Type B pancreatic cell (in vitro differentiated cells): ENCODE measurements at places on chromosomes 6 and 20.
A peak's percentile ranks its signal among the peaks of the same experiment; 100 is the strongest.

- peak; percentile 79 for DNase-seq
- H3K27me3 ChIP-seq = peaks cover 2% of the 10 kb centered on the region
- peak overlapping the region; percentile 69 for H3K27ac ChIP-seq
- peak overlapping the region; percentile 90 for H3K4me3 ChIP-seq
- peaks cover 31% of the 10 kb centered on the region for H3K4me1 ChIP-seq
Observed at GRCh38 chr20:325889-326644, 715 bp downstream of the SOX12 start.

- H3K4me1 ChIP-seq = peaks cover 26% of the 10 kb centered on the region
- no peaks in the 10 kb centered on the region for H3K36me3 ChIP-seq
- no peak overlapping the region for H3K4me3 ChIP-seq
- no peaks in the 10 kb centered on the region for H3K27me3 ChIP-seq
Observed at GRCh38 chr6:140316966-140317365, 942.5 kb upstream of the CITED2 start.

DNA sequence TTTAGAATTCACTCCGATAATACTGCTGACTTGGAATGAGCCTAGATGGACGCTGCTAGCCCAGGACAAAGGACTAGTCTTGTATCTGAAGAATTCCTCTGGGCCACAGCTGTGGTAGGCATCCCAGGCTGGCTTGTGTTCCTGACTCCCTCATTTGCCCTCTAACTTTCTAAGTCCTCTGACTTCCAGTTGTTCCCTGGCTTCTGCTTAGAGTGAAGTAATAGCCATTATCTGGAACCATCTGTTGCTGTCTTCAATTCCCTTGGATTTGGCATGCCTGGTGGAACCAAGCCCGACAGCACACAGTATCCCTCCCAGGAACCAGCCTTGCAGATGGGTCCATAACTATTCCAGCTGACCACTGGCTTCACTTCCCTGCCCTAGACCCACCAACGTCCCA, 376.0 kb downstream of the SYNE1 start:
- no peak overlapping the region for H3K4me3 ChIP-seq
- peaks cover 19% of the 10 kb centered on the region for H3K36me3 ChIP-seq
- H3K4me1 ChIP-seq = no peaks in the 10 kb centered on the region
- no peak for DNase-seq

DNA sequence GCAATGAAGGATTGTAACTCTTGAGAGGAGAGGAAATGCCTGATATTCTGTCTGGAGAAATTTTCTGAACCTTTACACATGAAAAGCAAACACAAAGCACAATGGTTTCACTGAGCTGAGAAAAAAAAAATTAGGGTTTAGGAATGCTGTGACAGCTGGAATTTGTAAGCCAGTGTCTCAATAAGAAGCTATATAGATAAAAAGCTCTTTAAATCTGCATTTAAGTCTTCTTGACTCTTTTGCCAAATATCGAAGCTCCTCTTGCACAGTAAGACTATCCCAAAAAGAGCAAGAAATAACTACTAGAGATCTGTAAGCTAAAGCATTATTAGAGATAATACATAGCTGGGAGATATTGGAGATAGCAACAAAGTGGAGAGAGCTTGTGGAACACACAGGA, 1334.0 kb upstream of the CITED2 start:
- H3K4me1 ChIP-seq = peaks cover 8% of the 10 kb centered on the region
- DNase-seq = no peak
- H3K27me3 ChIP-seq = no peaks in the 10 kb centered on the region
- no peak overlapping the region for H3K4me3 ChIP-seq

- H3K27ac ChIP-seq = no peak overlapping the region
- H3K36me3 ChIP-seq = peaks cover 4% of the 10 kb centered on the region
- no peak overlapping the region for H3K4me3 ChIP-seq
- H3K4me1 ChIP-seq = peaks cover 6% of the 10 kb centered on the region
Observed at GRCh38 chr6:89539779-89540178, 98.8 kb downstream of the LYRM2 start.

GRCh38 chr6:156107624-156108101, 652.0 kb upstream of the NOX3 start:
- DNase-seq = no peak
- no peak overlapping the region for H3K4me3 ChIP-seq
- no peaks in the 10 kb centered on the region for H3K36me3 ChIP-seq
- H3K27me3 ChIP-seq = peaks cover 2% of the 10 kb centered on the region

DNA sequence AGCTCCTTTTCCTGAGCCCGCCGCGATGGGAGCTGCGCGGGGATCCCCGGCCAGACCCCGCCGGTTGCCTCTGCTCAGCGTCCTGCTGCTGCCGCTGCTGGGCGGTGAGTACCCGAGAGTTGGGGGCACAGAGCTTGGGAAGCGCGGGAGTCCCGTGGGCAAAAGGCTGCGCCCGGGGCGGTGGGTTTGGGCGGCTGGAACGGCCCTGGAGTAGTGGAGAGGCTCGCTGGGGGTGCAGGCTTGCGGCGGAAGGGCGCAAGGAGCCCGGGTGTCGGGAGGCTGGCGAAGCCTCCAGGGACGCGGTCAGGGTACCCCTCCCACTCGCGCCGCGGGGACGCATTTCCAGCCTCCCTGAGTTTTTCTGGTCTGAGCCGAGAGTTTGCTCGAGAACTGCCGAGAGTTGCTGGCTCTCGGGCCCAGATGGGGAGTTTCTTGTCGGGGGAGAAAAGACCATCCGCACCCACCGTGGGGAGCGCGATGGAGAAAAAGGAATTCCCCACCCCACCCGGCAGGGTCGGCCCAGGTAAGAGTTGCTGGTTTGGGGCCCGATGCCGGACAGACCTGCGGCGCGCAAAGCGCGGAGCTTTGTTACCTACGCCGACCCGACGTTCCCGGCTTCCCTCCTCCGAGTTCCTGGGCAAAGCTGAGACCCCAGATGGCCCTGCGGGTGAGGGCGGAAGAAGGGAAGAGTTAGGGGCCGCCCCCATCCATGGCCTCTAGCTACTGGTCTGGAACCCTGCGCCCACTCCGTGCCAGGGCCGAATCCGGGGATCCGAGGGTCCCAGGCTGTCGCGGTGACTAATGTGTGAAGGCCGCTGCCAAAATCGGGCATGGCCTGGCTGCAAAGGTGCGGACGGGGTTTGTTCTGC, 584 bp downstream of the PTK7 start:
- H3K27ac ChIP-seq = peak overlapping the region; percentile 58
- no peak for DNase-seq
- H3K4me1 ChIP-seq = peaks cover 15% of the 10 kb centered on the region
- H3K36me3 ChIP-seq = peaks cover 18% of the 10 kb centered on the region
- no peaks in the 10 kb centered on the region for H3K27me3 ChIP-seq

DNA sequence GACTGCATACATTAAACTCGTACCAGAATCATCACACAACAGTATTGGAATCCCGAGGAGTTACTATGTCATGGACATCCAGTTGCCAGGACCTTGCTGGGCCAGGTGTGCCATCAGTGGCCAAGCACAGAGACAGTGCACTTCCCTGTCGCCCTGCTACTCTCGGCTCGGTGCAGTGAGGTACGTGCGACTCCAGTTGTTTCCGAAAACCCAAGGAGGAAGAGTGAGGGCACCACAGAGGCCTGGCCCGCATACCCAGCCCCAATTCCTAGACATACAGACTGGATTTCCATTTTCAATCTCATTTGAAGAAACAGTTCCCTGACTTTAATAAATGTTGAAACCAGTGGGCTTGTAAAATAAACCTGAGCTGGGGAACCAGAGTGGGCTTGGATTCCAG, 62.5 kb upstream of the AFDN start:
- no peaks in the 10 kb centered on the region for H3K36me3 ChIP-seq
- H3K4me3 ChIP-seq = no peak overlapping the region
- H3K4me1 ChIP-seq = peaks cover 21% of the 10 kb centered on the region
- H3K27me3 ChIP-seq = no peaks in the 10 kb centered on the region
- no peak overlapping the region for H3K27ac ChIP-seq

DNA sequence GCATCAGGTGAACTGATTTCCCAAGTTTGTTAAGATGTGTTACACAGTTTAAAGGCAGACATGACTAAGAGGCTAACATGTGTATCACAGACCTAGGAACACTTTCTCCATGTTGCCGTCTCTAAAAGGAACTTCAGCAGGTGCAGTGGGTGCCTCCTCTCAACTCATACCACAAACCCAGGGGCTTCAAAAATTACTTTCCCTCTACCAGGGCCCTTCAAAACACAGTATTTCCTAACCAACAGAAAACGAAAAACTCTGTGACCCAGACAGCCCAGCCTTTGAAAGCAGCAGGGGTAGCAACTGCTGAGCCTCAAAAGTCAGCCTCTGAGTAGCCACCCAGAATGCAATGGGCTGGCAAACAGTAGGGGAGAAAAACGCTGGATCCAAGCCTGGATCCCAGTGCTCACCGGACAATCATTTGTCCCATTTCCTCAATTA, 28.5 kb downstream of the B4GALT5 start:
- H3K36me3 ChIP-seq = peaks cover 12% of the 10 kb centered on the region
- H3K4me3 ChIP-seq = no peak overlapping the region
- H3K4me1 ChIP-seq = peaks cover 51% of the 10 kb centered on the region

DNA sequence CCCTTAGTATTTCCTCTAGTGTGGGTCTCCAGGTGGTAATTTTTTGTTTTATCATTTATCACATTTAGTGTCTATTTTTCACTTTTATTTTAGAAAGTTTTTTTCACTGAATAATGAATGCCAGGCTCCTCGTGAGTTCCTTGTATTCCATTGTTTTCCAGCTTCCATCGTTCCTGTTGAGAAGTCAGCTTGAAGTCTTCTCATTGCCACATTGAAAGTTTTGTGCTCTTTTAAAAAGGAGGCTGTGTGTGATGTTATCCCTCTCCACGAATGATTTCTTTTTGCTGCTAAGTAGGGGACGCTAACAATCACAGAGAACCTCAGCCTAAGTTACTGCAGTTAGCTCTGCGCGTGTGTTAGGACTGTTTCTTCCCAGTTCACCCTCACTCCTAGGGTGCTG, 194.5 kb downstream of the TAF4 start:
- H3K4me3 ChIP-seq = no peak overlapping the region
- no peak overlapping the region for H3K27ac ChIP-seq
- DNase-seq = no peak
- H3K36me3 ChIP-seq = no peaks in the 10 kb centered on the region

GRCh38 chr6:139030228-139030963, 1.9 kb downstream of the ABRACL start:
- H3K4me1 ChIP-seq = peaks cover 21% of the 10 kb centered on the region
- peaks cover 9% of the 10 kb centered on the region for H3K36me3 ChIP-seq
- no peaks in the 10 kb centered on the region for H3K27me3 ChIP-seq
- no peak overlapping the region for H3K4me3 ChIP-seq

DNA sequence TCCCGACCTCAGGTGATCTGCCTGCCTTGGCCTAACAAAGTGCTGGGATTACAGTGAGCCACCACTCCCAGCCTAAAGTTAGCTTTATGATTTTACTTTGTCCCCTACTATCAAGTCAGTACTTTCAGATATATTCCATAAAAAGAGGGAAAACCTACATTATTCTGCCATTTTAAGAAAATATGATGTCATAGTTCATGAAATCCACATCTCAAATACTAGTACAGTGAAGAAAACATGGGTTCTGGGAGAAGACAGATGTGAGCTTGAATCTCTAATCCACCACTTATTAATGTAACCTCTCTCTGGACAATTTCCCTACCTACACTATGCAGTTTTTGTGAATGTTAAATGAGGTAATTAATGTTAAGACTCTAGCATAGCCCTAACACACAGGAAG, 74.5 kb downstream of the PDE10A start:
- no peak overlapping the region for H3K27ac ChIP-seq
- H3K4me1 ChIP-seq = peaks cover 5% of the 10 kb centered on the region
- H3K4me3 ChIP-seq = no peak overlapping the region
- H3K36me3 ChIP-seq = no peaks in the 10 kb centered on the region

DNA sequence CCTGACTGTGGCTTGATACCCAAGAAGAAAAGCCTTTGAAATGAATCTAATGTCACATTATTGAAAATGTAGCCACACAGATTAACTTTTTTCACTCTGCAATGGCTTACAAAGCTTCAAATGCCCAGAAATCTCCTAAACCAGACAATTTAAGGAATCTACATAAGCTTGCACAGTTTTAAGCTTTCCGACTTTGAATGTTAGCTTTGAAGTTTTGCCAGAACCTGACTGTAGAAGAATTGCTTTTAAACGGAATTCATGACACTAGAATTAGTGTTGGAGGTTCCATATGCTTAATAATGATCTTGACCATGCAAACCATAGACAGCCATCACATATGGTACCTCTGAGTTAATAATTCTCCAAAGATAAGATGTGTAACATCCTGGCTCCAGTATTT, 798.5 kb upstream of the EPHA7 start:
- no peak overlapping the region for H3K27ac ChIP-seq
- no peaks in the 10 kb centered on the region for H3K4me1 ChIP-seq
- no peak overlapping the region for H3K4me3 ChIP-seq
- H3K27me3 ChIP-seq = peaks cover 5% of the 10 kb centered on the region
- DNase-seq = no peak
- H3K36me3 ChIP-seq = no peaks in the 10 kb centered on the region

DNA sequence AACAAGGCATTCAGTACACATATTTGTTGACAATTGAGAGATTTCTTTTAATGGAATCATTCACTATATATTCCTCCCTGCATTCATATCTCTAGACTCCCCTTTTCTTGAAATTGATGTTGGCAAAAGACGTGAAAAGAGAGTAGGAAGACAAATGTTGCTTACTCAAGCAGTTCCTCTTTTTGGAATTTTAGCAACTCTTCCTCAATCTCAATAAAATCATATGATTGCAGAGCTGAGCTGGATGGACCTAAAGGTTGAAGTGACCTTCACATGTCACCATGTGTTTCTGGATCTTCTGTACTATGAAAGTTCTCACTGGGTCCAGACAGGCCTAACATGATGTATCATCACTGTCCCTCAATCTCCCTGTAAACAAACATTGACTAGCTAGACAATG, 18.6 kb downstream of the ADGRF1 start:
- H3K27me3 ChIP-seq = no peaks in the 10 kb centered on the region
- no peak for DNase-seq
- no peaks in the 10 kb centered on the region for H3K36me3 ChIP-seq
- H3K4me3 ChIP-seq = no peak overlapping the region
- H3K4me1 ChIP-seq = no peaks in the 10 kb centered on the region
- H3K27ac ChIP-seq = no peak overlapping the region

DNA sequence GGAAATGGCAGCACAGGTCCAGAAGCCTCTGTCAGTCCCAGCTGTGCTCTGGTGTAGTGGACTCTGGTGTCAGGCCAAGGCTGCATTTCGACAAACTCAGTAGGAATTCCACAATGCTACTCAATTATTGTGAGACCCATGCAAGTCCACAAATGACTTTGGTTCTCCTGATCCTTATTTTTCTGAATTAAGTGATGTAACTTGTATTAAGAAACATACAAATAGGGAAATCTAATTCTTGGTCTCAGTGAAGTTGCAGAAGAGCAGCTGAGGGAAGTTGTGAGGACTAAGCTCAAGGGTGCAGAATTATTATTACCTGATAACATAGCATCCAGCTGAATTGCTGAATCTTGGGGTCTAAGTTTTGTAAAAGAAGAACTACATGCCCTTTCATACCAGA, 116.8 kb downstream of the MAFB start:
- no peak overlapping the region for H3K27ac ChIP-seq
- no peaks in the 10 kb centered on the region for H3K36me3 ChIP-seq
- no peak overlapping the region for H3K4me3 ChIP-seq
- peaks cover 6% of the 10 kb centered on the region for H3K27me3 ChIP-seq
- no peaks in the 10 kb centered on the region for H3K4me1 ChIP-seq
- DNase-seq = no peak

GRCh38 chr20:9886227-9886626, 47.4 kb upstream of the PAK5 start:
- H3K4me3 ChIP-seq = no peak overlapping the region
- H3K27me3 ChIP-seq = peaks cover 2% of the 10 kb centered on the region
- H3K36me3 ChIP-seq = no peaks in the 10 kb centered on the region
- no peaks in the 10 kb centered on the region for H3K4me1 ChIP-seq
- no peak for DNase-seq
